ENCODE measurements at places on chromosomes 4 and X. TPM values are rescaled to one million over a fixed set of nuclear protein-coding genes. Genes with fewer than 3 reads are reported as not detected.

UGT2A1 gene
- total RNA-seq = not detected

GPR50 gene
- total RNA-seq = not detected

MGAT4D gene
- total RNA-seq = not detected

PRRG3 gene
- total RNA-seq = 0.96 TPM

GAGE12J gene
- total RNA-seq = not detected

PARM1 gene
- 280 TPM for total RNA-seq

HDAC8 gene
- 25.7 TPM for total RNA-seq

RASL11B gene
- total RNA-seq = 0.35 TPM

MAGEA2B gene
- total RNA-seq = not detected

PNMA3 gene
- 0.15 TPM for total RNA-seq

PDZD4 gene
- total RNA-seq = 3.2 TPM

SSX3 gene
- not detected for total RNA-seq

IBSP gene
- not detected for total RNA-seq

MAGEB2 gene
- not detected for total RNA-seq

SMIM10L2A gene
- total RNA-seq = 0.27 TPM

PSAPL1 gene
- not detected for total RNA-seq

CLDN2 gene
- 0.58 TPM for total RNA-seq

NHS gene
- total RNA-seq = 4.3 TPM

F8A1 gene
- 32.8 TPM for total RNA-seq

NR3C2 gene
- total RNA-seq = 74.8 TPM

TMEM156 gene
- total RNA-seq = 0.77 TPM

Measured in colonic mucosa (tissue), 4 donors.